ENCODE measurements at places on chromosomes 5 and 9.

DNA sequence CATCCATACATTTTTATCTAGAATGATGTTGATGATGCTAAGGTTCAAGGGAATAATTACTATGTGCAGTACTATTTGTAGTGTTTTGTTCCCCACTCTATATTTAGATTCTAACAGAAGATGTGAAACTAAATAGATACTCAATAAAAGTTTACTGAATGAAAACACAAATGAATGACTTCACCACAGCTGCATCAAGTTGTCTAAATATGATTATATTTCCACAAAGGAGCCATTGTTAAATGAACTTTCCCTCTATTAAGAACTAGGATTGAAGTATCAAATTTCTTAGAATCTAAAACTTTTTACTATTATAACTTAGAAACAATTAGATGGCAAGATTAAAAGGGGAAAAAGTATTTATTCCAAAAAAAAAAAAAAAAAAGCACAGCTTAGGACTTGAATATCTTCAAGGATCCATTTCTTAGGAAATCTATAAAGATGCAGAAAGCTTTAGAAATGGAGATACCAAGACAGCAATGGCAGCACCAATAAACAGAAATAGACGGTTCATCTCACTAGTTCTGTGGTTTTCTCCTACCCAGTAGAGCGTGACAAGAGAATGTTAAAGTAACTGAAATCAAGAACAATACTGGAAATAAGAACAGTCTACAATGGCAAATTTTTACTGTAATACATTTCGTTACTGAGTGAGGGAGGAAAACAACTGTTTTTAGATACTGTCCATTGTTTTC lies 347.6 kb downstream of the EBF1 start:
- no peak for DNase-seq

DNA sequence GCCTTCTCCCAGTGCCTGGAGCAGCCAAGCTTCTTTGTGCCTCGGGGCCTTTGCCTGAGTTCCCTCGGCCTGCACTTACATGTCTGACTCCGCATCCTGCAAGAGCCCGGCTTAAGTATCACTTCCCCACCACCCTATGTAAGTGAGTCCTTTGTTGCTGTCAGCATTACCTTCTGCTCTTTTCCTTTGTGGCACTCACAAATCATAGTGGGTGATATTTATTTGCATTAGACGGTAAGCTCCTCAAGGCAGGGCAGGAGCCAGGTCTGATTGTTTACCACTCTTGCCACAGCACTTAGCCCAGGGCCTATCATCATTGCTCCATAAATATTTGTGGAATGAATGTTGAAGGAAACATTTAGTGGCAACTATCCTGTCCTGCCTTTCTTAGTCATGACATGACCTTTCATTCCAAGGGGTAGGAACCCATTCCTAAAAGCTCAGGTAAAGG lies 4.8 kb downstream of the GM2A start:
- DNase-seq: no peak

- no peak for DNase-seq
Measured at GRCh38 chr5:31193116-31193515, 370 bp upstream of the CDH6 start.

GRCh38 chr5:5309645-5310044 lies 112.8 kb upstream of the ICE1 start:
- no peak for DNase-seq

GRCh38 chr5:17061973-17062470 lies 125.9 kb upstream of the MYO10 start:
- DNase-seq: no peak

DNA sequence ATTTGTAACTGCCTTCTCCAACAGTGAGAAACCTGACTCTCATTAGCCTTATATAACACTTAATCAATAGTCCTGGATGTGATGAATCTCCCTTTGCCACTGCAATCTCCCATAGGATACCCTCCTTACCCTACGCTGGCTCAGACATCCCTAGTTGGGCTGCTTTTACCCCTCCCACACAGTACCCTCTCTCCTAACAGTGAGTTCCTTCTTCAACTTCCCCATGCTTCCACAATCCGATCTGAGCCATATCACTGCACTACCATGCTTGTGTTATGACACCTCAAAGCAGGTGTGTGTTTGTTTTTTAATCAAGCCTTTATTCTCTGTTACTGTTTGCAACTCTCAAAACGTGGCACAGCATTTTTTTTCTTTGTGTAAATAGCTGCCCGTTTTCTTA lies 60.5 kb upstream of the C9orf72 start:
- DNase-seq: no peak

DNA sequence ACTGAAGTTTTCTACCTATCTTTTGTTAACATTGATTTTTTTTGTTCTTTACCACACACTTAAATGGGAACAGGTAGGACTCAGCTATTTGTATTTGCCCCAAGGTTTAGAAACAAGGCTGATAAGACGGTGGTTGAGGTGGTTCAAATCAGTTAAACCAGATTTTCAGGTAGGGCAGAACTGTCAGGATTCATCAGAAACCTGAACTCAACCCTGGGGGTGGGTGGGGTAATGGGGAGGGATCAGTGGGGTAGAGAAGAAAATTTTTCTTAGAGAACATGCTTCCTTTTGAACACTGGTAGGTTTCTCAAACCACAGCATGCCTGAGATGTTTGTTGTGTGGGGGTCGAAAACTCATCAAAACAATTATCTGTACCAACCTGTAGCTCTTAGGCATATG lies 113.0 kb downstream of the BASP1 start:
- DNase-seq: no peak

- DNase-seq: no peak
Measured at GRCh38 chr5:62385131-62385530, 18.6 kb downstream of the DIMT1 start.

Data from fibroblast of skin of right quadriceps (primary cell).